ENCODE measurements at places on chromosomes 7 and 10. TPM values are rescaled to one million over a fixed set of nuclear protein-coding genes. Genes with fewer than 3 reads are reported as not detected.

- no peak for DNase-seq
Measured at GRCh38 chr10:119619215-119619614, 22.5 kb upstream of the TIAL1 start.

DNA sequence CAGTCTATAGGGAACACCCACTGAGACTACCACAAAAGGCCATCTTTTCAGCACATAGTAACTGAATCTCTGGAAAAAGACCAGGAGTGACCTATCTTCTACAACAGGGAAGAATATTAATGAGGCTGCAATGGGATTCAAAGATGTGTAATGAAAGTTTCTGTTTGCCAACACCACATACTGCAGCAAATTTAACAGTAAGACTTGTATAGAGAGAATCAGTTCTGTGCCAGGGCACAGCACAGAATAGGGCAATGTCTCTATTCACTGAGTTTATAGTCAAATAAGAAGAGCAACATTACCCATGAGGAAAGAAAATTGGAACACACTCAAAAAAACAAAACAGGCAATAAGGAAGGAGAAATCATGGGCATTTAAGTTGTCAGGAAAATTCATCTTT is 91.4 kb upstream of the PTN start:
- DNase-seq: no peak

The PRKCQ gene
- polyA plus RNA-seq: 22.7 TPM

DNA sequence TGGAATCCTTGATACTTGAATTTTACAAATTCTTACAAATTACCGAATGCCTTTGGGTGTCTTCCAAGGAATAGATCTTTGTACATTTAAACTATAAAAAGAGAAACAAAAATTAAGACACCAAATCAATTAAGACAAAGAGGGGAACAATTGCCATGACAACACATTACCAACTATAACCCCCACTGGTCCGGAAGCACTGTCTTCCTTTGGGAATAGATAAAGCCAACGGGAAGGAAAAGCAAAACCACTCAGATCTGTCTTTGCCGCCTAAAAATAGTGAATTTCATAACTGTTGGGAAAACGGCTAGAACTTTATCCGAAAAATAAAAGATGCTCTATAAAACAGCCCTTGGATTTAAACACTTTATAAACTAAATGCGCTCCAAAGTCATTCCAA is 37.4 kb downstream of the GRB10 start:
- no peak for DNase-seq

GRCh38 chr7:157269341-157270059 is 67.3 kb upstream of the DNAJB6 start:
- no peak for DNase-seq

The RBM17 gene
- 107 TPM for polyA plus RNA-seq

- no peak for DNase-seq
Measured at GRCh38 chr7:6257675-6258074, 14.7 kb downstream of the CYTH3 start.

- DNase-seq: no peak
Measured at GRCh38 chr10:123146894-123147634, 872 bp upstream of the HMX2 start.

DNA sequence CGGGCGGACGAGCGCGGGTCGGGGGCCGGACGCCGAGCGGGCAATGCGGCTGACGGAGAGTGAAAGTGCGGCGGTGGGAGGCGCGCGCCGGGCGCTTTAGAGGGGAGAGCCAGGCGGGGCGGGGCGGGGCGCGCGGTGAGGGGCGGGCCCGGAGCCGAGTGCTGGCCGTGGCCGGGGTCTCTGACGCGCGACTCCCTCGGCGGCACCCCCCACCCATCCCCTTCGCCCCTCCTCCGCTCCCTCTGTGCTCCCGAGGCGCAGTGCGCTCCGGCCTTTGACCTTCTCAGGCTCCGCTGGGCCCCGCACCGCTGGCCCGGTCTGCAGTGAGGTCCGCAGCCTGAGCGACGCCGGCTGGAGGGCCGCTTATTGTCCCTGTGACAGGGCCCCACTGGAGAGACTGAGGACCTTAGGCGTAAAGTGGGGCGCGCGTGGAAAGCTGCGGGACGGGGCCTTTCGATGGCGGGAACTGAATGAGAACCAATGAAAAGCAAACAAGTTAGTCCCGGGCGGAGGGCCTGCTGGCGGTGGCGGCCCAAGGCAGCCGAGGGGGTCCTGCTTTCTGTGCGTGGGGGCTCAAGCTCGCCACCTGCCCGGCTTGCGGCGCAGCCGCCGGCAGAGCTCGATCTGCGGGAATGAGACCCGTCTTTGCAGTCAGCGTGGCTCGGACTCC is at the start of gene CXCL12:
Gene CXCL12 (minus strand): TSS at position 72 of the 670 bp plus-strand sequence. CDS start 92 bp downstream, outside the sequence.
- DNase-seq: peak; percentile 42

GRCh38 chr7:36895192-36895591 is 170.9 kb upstream of the AOAH start:
- no peak for DNase-seq

DNA sequence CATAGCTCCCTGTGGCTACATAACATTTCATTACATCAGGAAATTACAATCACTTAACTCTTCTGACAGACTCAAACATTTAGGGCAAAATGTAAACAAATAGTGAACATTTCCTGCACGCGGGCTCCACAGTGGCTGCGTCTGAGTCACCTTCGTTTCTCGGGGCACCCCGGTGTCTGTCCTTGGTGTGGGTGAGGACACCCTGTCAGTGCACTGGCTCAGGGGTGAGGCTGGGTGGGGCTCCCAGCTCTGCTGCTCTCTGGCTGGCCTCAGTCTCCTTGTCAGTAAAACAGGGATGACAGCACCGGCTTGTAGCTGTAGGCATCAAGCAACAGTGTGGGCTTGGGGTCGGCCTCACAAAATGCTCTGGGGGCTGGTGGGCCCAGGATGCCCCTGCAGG is 237.1 kb upstream of the SHH start:
- no peak for DNase-seq

DNA sequence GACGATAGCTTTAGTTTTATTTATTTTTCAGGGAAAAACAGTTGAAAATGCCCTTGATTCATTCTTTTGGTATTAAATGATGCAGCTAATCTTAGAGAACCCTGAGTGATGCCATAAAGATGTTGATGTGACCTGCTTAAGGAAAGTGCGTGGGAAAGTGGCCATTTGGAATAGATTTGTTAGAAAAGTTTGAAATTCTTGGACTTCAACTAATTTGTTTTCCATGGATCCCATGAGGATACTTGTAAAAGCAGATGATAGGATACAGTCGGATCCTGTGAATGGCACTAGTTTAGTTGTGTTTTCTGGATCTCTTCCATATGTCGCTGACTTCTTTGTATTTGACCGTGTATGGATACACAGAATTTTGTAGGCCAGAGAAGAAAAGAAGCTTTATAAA is 69.0 kb downstream of the SEPTIN7 start:
- no peak for DNase-seq

GRCh38 chr7:114879554-114879953 is 42.3 kb upstream of the MDFIC start:
- DNase-seq: no peak

- no peak for DNase-seq
Measured at GRCh38 chr10:52805414-52806285, 33.1 kb upstream of the MBL2 start.

GRCh38 chr7:54798530-54798929 is 39.5 kb upstream of the SEC61G start:
- DNase-seq: no peak

DNA sequence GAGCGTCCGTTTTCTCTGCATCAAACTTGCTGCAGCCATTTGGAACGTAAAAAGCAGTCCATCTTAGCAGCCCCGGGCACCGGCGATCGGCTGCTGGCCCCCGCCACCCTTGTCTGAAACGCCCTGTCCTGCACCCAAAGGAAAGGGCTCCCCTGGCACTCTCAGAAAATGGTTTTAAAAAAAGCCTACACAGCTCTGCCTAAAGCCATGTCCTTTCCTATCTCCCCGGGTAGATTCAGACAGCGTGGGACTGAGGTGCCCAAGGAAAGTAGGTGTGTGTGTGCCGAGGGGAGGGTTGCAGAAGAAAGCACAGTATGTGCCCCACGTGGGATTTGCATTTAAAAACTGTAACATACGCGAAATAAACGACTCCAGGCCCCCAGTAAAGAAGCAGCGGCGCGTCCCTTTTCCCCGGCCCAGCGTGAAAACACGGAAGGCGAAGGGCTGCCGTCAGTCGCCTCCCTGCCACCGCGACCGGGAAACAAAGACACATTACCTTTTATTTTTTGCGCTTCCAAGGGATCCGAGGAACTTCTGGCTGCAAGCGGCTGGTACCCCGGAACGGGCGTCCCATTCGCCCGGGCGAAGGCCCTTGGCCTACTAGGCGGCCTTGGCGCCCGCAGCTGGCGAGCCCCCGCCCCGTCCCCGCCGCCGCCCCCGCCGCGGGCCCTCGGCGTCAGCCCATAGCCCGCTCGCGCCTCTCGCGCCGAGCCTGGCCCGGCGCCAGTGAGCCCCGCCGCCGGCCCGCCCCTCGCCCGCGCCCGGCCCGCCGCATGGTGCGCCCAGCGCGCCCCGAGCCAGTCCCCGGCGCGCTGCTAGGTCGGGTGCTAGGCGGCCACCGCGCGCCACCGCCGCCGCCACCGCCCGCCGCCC is 304.6 kb downstream of the PRPF18 start:
- peak; percentile 38 for DNase-seq

- no peak for DNase-seq
Measured at GRCh38 chr7:159191236-159191635, 46.6 kb upstream of the VIPR2 start.

The CELF2 gene
- 90.1 TPM for polyA plus RNA-seq

The GOLGA7B gene
- 0.23 TPM for polyA plus RNA-seq

GRCh38 chr7:96968981-96969380 is 36.4 kb upstream of the DLX6 start:
- no peak for DNase-seq

- no peak for DNase-seq
Measured at GRCh38 chr7:727806-728460, 852 bp upstream of the PRKAR1B start.
